ENCODE measurements at places on chromosomes 16 and 17.

DNA sequence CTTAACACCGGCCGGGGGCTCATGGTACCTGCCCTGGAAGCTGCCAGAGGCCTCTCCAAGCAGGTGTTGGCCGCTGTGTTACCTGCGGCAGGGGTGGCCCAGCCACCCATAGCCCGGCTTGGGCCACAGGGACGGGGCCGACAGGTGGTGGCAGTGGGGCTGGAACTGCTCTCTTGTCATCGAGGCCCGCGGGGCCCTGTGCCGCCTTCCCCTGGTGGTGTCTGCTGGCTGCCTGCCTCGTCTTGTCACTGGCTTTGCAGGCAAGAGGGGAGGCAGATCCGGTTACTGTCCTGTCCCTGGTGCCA, 27.1 kb downstream of the GSE1 start:
- no peak for DNase-seq

GRCh38 chr17:72311004-72311403, 190.2 kb downstream of the SOX9 start:
- no peak for DNase-seq

DNA sequence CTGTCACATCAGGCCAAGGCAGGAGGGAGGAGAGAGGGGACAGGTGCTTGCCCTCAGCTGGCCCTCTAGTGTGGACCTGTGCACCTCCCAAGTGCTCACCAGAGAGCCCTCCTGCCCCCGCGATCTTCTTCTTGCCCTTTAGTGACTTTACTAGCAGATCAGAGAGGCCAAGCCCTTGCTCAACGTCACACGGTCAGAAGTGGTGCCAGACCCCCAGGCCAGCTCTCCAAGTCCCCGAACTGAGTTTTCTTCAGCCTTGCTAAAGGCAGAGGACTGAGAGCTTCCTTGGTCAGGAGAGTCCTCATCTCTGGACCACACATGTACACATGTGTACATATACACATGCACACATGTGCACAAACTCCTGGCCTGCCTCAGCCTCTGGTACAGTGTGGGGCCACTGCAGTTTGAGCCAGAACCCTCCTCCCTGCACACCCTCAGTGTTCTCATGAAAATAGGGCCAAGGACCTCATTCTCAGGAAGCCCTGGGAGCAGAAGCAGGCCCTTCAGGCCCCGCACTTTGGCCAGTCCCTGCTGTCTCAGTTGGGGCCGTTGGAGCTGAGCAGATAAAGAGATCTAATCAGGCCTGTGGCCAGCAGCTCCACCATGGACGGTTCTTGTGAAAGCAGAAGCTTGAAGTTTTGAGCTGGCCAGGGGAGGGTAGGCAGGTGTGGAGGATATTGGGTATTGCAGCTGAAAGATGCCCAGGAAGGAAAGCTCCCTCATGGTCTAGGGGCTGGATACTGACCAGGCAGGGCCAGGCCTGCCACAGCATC, 7.4 kb upstream of the EPX start:
- no peak for DNase-seq

DNA sequence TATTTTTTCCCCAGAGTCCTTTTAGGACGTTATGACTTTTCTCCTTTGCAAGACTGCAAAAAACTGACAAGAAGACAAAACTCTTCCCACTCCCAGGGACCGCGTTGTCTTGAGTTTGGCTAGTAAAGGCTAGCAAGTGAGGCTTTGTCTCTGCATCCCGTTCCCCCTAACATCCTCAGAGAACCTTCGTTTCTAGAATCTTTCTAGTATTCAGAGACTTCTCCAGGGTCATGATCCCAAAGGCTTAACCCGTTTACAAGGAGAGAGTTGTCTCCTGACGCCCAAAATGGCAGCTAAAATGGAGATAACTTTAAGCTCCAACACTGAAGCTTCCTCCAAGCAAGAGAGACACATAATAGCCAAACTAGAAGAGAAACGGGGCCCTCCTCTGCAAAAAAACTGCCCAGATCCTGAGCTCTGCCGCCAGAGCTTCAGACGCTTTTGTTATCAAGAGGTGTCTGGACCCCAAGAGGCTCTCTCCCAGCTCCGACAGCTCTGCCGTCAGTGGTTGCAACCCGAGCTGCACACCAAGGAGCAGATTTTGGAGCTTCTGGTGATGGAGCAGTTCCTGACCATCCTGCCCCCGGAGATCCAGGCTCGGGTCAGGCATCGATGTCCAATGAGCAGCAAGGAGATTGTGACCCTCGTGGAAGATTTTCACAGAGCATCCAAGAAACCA, 843 bp downstream of the ZNF174 start:
- peak; percentile 6 for DNase-seq

DNA sequence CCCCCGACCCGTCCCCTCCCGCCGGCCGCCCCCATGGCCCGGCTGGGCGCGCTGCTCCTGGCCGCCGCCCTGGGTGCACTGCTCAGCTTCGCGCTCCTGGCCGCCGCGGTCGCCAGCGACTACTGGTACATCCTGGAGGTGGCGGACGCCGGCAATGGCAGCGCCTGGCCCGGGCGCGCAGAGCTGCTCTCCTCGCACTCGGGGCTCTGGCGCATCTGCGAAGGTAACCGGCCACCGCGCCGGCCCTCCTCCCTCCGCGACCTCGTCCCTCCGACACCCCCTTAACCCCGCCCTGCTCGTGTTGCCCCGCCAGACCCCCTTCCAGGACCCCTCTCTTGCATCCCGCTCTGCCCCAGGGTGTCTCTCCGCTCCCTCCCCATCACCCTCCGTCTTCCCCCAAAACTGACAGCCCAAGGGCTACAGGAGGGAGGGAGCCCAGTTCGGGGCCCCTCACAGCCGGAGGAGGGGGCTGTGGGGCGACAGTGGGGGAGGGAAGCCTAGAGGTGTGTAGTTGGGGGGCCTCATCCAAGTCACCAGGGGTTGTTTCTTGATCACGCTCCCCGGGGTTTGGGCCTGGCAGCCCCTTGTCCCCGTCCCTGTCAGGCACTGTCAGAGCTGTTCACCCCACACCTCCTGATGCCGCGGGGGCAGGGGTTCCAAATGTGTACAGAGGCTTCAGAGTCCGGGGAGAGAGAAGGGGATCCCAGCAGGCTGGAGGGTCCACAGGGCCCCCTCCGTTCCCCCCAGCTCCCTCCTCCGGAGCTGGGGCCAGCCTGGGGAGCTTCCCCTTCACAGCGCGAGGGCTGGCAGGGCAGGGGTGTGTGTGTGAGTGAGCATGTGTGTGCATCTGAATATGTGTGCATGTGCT, 794 bp downstream of the TMEM235 start:
- no peak for DNase-seq

DNA sequence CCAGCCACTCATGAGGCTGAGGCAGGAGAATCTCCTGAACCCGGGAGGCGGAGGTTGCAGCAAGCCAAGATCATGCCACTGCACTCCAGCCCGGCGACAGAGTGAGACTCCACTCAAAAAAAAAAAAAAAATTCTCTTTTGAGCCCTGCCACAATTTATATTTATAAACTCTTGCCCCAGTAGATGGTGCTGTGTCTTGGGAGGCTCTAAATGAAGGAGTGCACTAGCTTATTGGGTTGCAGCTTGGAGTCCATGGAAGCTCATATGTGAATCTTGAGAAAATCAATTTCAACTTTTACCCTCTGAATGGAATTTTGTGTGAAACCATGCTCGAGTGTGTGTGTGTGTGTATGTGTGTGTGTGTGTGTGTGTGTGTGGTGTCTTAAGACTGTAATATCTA, 420.1 kb downstream of the HS3ST4 start:
- no peak for DNase-seq

- DNase-seq: no peak
Observed at GRCh38 chr17:7437950-7438614, 1.2 kb upstream of the FGF11 start.

DNA sequence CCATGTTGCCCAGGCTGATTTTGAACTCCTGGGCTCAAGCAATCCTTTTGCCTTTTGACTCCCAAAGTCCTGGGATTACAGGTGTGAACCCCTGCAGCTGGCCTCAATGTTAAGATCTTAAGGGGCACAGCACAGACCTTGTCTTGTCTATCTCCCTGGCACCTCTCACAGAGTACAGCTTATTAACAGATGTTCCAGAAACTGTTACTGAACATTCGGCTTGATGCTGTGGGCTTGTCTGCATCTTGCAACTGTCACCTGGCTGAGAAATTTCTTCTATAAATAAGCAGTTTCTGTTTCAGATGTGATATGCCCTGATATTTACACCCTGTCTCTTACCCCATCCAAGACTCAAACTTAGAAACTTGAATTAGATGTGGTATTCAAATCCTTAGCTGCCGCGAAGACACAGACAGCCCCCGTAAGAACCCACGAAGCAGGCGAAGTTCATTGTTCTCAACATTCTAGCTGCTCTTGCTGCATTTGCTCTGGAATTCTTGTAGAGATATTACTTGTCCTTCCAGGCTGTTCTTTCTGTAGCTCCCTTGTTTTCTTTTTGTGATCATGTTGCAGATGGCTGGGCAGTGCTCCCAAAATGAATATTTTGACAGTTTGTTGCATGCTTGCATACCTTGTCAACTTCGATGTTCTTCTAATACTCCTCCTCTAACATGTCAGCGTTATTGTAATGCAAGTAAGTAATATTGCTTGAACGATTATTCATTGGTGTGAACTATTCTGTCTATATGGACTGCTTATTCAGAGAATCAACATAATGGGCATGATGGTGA, at the start of gene TNFRSF17:
TSS of gene TNFRSF17 (plus strand) at position 450 of the 791 bp plus-strand sequence. CDS start at position 565, 115 bp downstream.
- no peak for DNase-seq

GRCh38 chr16:81544700-81545271, 100.2 kb downstream of the CMIP start:
- DNase-seq: no peak

- DNase-seq: no peak
Observed at GRCh38 chr17:39781861-39782213, 44.1 kb downstream of the GRB7 start.

GRCh38 chr16:4021070-4021779, 95.0 kb downstream of the ADCY9 start:
- DNase-seq: no peak

- no peak for DNase-seq
Observed at GRCh38 chr17:8622191-8622590, 8.3 kb downstream of the MYH10 start.
